Gastroesophageal sphincter (tissue), 4 donors: ENCODE measurements at places on chromosomes 7 and 10.

DNA sequence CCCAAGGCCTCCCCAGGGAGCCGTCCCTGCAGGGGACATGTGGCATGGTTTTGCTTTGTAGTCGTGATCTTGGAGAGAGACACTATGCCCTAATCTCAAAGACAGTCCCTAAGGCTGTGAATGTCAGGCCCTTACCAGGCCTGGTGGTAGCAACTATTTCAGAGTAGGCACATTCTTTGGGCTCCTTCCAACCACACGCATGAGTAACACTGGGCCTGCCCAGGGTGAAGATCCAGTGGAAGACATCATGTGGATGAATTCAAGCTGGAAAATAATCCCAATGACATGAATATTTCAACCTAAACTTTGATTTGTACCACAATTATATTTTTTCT is 39.5 kb upstream of the INSIG1 start:
- peak; percentile 52 for ATAC-seq

DNA sequence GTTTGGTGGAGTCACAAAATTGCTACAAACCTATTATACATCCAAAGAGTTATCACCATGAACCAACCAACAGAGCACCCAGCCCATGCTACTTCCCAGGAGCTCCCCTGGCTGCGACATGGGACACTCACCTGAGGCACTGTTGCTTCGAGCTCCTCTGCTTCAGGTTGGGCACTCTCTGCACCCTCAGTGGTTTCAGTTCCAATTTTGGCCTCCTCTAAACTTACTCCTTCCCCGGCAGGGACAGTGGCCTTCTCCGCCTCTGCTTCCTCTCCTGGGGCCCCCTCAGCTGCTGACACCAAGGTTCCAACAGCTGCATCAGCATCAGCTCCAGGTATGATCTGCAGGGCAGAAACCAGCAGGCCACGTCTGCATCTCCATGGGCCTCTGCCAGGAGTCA is 120.4 kb upstream of the TARP start:
- ATAC-seq = no peak

DNA sequence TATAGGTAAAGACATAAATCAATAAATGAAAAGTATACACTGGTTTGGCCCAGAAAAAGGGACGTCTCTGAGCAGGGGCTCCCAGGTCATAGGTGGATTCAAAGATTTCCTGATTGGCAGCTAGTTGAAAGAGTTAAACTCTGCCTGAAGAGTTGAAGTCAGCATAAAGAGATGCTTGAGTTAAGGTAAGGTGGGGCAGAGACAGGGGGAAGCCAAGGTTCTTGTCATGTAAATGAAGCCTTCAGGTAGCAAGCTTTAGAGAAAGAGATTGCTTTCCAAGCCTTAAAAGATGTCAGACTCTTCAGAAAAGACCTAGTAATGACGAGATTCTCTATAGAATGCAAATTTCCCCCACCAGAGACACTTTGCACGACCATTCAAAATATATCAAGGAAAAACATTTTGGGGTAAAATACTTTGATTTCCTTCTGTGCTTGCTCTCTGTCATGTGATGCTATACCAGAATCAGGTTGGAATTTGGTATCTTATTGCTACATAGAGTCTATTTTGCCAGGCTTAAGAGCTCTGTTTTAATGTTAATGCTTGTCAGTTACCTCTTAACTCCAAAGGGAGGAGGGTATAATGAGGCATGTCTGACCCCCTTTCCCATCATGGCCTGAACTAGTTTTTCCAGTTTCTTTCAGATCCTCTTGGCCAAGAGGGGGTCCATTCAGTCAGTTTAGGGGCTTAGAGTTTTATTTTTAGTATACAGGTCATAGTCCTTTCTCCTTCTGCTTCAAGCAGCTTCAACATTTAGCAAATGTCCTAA is 429.6 kb downstream of the ADRA2A start:
- no peak for ATAC-seq

- no peak for ATAC-seq
Observed at GRCh38 chr10:132646443-132647097, 109.0 kb downstream of the INPP5A start.
